ENCODE measurements at places on chromosomes 13 and 19.
A peak's percentile ranks its signal among the peaks of the same experiment; 100 is the strongest.

DNA sequence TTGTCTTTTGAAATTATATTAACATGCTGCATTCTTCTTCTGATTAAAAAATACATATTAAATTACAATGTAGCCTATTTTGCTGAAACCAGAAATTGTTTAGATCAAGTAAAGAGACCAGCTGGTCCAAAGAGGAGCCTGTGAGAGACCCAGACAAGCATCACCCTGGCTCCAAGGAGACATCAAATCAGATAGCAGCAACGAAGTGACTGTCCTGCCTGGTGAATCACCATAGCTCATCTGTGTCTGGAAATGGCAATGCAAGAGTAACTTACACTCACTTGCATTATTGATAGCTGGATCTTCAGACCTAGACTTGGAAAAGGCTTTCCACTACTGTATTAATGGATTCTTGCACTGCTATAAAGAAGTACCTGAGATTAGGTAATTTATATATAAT is 169.1 kb downstream of the KCTD12 start:
- no peak for DNase-seq

DNA sequence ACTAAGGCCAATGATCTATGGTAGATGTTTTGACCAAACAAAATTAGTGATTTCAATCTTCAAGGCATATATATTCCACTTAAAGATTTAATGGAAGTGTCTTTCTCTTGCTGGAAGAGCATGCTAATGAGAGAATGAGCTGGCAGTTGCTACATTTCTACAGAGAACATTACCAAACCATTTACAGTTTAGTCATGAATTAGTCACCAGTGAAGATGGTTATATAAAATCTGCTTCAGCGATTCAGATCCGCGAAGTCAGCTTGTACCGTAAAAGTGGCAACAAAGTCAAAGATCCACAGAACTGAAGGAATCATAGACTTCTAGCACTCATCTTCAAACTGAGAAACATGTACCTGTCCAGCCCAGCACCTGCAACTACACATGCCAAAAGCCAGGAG is 156.3 kb downstream of the SLITRK5 start:
- no peak for DNase-seq

DNA sequence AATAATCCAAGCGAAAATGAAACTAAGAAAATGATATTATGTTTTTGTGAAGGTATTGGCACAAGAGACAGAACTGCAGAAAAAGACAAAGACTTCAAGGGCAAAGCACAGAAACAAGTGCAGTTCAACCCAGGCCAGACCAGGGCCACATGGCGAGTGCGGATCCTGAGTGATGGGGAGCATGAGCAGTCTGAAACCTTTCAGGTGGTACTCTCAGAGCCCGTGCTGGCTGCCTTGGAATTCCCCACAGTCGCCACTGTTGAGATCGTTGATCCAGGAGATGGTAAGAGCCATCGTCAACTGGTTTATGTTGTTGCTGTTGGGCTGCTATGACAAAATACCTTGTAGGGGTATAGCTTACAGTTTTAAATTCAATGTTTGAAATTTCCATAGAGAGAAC is 82.6 kb downstream of the FREM2 start:
- DNase-seq, result no peak

DNA sequence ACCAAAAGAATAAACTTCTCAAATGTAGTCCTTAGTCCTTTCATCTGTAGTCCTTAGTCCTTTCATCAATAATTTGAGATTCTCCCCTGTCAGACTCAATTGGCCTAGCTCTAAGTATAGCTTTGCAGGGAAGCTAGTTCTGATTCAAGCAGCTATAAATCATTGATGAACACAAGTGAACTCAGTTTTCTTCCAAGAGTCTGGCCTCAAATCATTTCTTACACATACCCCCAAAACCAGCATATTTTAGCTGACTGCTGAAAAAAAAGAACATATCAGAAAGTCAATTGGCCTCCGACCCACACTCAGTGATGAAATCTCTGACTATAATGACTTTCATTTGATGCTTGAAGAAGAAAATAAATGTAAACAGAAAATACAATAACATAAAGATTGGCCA is 64.9 kb downstream of the TNFSF11 start:
- no peak for DNase-seq

DNA sequence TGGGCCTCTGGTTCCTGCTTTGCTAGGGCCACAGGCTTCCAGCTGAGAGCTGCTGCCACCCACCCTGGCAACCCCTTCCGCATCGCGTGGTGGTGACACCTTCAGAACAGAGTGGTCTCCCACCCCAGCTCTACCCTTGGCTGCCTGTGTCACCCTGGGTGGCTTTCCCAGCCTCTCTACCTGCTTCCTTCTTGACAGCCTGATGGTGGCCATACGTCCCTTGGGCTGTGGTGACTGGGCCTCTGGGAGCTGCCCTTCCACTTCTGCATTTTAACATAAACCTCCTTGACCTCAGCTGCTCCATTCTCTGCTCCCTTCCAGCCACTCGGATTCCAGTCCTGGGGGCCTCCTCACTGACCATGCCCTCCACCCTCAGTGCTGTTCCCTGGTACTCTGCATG is 17.0 kb downstream of the PAK4 start:
- no peak for DNase-seq

DNA sequence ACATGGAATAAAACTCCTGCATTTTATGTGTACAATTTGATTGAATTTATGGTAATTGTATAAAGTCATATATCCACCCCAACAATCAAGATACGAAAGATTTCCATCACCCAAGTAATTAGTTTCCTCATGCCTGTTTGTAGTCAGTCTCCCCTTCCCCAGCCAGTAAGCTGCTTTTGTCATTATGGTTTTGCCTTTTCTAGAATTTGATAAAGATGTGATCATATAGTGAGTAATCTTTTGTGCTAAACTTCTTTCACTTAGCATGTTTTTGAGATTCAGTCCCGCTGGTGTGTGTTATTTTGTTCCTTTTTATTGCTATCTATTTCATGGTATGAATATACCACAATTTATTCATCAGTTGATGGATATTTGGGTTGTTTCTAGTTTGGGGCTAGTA is 16.0 kb downstream of the ITM2B start:
- no peak for DNase-seq

DNA sequence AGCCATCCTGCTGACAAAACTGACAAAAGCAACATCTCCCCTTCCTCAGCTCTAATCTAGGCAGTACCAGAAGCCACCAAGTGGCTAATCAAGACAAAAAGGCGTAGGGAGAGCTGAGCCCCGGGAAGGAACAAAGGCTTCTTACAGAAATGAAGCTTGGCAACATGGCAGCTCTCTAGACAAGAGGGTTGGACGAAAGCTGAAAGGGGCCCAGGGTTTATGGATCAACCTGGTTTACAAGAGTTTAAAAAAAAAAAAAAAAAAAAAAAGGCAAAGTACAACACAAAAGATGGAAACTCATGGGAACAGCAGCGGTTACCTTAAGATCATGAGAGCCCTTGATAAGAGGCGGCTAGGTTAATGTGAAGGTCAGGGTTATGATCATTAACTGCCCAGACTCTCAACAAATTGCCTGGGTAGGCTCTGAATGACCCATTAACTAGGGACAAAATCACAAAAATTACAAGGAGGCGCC is 14.0 kb downstream of the ZC3H4 start:
- DNase-seq, result no peak

DNA sequence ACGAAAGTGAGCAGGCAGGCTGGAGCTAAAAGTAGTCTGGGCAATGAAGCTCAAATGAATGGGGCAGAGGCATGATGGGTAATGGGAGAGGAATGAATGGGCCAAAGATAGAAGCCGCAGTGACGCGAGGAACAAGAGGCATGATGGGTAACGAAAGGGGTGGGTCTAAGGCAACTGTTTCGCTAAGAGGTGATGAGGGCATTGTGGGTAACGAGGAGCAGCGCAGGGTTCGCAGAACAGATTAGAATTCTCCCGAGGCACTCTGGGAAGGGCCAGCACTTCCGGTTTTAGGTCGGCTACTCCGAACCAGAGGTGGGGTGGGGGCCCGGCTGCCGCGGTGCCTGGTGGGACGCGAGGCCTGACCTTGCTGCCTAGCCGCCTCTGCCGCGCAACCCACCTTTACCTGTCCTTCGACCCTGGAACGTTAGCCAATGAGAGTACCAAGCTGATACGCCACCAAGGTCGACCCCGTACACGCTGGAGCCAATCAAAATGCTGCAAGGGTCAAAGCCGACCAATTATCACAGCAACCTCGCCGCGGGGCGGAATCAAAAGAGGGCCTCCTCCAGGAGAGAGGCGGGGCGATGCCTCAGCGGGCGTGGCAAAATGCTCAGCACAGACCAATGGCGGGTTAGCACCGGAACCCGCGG is 563 bp upstream of the TOMM40 start:
- peak; percentile 97 for DNase-seq

DNA sequence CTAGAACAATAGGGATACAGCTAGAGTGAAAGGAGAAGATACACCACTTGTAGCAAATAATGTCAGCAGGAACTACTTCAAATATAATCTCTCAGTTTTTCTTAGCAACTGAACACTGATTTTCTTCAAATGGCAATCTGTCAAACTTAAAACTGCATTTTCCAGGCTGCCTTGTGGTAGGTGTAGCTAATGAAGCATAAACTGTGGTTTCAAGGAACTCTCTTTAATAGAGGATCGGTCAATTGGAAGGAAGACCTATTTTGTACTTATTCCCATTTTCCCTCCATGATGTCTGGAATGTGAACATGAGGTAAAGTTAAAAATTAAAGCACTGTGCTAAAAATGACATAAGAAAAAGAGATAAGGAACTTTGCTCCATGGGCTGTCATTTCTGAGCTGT is 1261.9 kb downstream of the PCDH17 start:
- no peak for DNase-seq
